ENCODE measurements at places on chromosomes 3 and 15. TPM values are rescaled to one million over a fixed set of nuclear protein-coding genes. Genes with fewer than 3 reads are reported as not detected.

DNA sequence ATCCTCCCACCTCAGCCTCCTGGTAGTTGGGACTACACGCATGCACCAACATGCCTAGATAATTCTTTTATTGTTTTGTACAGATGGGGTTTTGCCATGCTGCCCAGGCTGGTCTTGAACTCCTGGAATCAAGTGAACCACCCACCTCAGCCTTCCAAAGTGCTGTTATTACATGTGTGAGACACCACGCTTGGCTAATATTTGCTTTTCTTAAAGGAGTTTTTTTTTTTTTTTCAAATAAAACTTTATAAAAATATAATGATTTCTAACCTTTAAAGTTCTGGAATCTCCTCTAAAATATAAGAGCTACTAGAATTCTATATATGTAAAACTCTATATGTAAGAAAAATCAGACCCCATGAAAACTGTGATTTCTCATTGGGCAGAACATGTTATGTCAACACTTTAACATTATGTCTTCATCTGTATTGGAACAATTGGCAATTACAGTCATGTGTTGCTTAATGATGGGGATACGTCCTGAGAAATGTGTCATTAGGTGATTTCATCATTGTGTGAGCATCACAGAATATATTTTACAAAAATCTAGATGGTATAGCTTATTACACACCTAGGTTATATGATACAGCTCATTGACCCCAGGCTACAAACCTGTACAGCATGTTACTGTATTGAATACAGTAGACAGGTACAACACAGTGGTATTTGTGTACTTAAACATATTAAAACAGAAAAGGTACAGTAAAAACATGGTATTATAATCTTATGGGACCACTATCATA is 377.0 kb downstream of the PLCL2 start:
- DNase-seq: no peak

GRCh38 chr15:43383070-43383469 is 12.2 kb downstream of the TUBGCP4 start:
- DNase-seq: no peak

GRCh38 chr15:98025237-98025636 is 64.7 kb downstream of the ARRDC4 start:
- peak; percentile 24 for DNase-seq

- no peak for DNase-seq
Measured at GRCh38 chr3:102183186-102183585, 251.6 kb upstream of the ZPLD1 start.

DNA sequence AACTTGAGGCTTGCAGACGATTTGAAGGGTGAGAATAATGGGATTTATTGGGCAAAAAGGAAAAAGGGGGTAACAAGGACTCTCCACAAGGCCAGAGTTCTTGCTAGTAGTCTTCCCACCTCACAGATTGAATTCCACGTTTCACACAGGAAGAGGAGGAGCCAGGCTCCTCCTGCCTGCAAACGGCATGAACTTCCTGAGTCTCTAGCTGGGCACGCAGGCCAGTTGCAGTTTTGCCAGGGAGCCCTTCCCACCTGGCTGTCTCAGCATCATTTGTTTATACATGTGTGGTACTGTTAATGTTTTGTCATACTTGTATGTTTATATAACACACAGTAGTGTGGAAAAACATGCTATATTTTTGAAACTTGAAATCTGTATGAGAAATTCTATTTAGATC is 155.0 kb downstream of the NLGN1 start:
- no peak for DNase-seq

DNA sequence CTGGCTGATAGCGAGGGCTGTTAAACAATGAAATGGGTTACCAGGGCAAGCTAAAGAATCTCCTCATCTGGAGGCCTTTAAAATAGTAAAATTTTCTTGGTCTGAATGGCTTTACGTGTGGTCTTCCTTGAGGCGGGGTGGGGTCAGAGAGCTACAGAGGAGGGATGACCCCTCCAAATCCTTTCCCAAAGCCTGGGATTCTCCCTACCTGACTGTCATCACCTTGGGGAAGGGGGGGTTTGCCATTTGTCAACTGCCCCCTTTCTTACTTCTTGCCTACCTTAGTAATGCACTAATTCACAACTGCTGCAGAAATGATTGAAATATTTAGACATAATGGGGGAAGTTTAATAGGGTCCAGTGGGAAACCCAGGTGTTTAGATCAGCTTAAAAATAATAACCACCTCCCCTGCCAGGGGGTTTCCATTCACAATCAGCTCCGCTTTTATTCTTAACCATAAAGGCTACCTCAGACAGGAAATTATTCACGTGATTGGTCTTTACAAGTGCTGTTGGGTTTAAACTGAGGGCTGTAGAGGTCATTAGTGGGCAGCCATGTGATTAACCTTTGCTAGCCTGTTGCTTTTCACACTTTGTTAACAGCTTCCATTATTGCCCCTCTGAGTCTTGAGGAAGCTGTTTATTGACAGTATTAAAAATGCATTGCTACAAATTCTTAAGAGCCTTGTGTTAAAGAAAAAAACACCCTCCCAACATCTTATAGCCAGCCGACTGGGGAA is 276.5 kb upstream of the ATP11B start:
- DNase-seq: no peak

- peak; percentile 61 for DNase-seq
Measured at GRCh38 chr3:62559831-62560445, 186.6 kb upstream of the FEZF2 start.

GRCh38 chr15:29092376-29093064 is 177.1 kb downstream of the NSMCE3 start:
- DNase-seq: no peak

SLC2A2 gene
- total RNA-seq: not detected

DNA sequence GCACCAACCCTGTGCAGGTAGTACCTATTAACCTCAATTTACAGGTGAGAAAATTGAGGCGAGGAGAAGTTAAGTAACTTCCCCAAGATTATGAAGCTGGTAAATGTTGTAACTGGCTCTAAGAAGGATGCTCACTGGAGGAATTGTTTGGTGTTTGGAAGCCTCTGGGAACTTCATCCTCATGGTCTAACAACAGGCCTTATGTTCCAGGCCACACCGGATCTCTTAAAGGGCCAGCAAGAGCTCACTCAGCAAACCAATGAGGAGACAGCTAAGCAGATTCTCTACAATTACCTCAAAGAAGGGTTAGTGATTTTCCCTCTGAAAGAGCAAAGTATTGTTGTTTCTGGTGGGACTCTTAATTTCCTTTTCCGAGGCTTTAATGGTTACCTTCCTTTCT is 63.9 kb downstream of the CGNL1 start:
- no peak for DNase-seq

DNA sequence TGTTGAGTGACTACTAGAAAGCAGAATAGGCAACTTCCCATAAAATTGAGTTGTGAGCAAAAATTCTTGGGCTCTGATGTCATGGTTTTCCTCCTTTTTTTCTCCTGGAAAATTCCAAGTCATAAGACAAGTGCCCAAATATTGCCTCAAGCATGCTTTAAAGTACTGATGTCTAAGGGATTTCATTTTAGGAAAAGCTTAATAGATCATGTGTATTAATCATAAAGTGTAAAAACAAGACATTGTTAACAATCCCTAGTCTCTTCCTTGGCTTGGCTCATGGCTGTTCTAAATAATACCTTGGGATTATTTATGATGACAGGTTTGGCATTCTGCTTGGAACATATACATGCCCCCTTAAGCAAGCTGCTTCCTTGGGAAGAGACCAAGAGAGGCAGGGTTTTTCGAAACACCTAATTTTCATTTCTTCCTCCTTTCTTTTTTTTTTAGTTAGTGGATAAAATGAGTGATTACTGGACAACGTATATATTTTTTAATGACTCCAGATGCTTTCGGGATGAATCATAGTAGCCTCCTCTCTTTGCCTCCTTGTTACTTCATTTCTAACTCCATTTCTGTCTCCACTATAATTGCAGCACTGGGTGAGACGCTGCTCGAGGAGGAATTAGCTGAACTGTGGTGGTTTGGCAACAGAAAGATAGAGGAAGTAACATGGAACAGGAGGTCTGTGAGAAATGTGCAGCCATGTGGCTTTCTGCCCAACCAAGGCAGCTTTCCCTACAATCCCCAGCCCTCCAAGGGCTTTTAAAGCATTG is 104.9 kb downstream of the TPRG1 start:
- no peak for DNase-seq

CMTM8 gene
- total RNA-seq: 5.0 TPM

DNA sequence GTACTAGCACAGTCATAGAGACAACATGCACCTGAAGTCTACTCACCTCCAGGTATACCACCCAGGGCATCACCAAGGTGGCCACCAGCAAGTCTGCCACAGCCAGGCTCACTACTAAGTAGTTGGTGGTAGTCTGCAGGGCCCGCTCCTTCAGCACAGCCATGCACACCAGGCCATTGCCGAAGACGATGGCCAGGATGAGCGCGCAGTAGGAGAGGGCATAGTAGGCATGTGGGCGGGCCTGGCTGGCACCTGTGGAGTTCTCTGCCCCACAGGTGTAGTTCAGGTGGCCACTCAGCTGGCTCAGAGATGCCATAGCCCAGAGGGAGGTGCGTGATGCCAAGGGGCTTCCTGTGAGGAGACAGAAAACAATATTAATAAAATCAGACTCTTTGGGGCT is 7.2 kb downstream of the DRD3 start:
- no peak for DNase-seq

ARPP21 gene
- total RNA-seq: not detected

- peak; percentile 78 for DNase-seq
Measured at GRCh38 chr15:38072348-38073177, 138.1 kb downstream of the TMCO5A start.

- DNase-seq: no peak
Measured at GRCh38 chr15:81863162-81863561, 182.7 kb downstream of the MEX3B start.

DNA sequence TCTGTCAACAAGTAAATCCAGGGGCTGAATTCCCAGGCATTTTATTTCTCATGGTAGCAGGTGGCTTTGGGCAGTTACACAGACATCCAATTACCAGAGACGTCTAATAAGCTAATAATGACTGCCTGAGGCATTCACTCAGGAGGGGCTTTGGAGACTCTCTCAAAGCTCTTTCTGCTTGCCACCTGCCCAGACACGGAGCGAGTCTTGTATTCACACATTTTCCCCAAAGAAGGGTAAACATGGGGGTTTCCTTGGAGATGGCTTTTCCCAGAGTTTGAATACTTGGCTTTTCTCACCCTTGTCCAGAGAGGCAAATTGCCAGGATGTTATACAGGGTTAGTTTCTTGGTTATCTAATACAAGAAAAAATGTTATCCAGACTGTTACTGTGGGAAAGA is 132.6 kb downstream of the DIPK2A start:
- DNase-seq: no peak

ANKRD34C gene
- not detected for total RNA-seq

DNA sequence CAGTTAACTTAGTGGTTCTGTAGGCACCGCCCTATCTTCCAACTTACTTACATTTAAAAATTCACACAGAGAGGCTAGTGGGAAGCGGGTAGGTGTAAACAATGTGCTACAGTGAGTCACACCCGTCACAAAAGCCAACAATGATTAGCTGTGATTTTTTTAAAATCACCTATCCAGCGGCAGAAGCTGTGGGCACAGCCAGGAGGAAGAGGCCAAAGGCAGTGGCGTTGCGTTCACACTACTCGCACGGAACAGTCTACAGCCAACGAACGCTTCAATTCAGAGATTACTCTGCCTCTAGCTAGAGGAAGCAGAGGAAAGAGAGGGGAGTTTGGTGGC is 2.5 kb upstream of the NLGN1 start:
- peak; percentile 38 for DNase-seq

DNA sequence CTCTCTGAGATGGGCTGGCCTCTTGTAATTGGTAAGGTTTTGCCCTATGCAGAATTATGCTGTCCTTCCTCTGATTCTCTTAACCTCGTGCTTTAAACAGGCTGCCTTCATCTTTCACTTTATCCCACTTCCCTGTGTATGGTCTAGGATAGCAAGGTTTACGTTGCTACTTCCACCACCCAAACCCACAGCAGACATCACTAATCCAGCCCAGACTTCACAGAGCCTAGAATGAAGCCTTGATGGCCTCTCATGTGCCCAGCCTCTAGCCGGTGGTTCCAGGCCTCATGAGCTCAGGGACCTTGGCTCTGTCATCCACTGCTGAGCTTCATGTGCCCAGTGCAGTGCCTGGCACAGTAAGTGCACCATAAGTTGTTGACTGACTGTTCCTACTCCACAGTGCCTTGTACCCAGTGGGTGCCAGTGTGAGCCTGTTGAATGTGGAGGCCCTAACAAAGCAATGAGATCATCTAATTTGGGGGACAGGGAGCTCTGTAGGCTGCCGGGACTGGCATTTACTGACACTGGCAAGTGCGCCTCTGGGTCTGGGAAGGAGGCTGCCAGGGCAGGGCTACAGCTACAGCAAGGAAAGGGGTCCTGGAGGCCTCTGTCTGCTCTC is 12.5 kb downstream of the SLC6A6 start:
- no peak for DNase-seq

DNA sequence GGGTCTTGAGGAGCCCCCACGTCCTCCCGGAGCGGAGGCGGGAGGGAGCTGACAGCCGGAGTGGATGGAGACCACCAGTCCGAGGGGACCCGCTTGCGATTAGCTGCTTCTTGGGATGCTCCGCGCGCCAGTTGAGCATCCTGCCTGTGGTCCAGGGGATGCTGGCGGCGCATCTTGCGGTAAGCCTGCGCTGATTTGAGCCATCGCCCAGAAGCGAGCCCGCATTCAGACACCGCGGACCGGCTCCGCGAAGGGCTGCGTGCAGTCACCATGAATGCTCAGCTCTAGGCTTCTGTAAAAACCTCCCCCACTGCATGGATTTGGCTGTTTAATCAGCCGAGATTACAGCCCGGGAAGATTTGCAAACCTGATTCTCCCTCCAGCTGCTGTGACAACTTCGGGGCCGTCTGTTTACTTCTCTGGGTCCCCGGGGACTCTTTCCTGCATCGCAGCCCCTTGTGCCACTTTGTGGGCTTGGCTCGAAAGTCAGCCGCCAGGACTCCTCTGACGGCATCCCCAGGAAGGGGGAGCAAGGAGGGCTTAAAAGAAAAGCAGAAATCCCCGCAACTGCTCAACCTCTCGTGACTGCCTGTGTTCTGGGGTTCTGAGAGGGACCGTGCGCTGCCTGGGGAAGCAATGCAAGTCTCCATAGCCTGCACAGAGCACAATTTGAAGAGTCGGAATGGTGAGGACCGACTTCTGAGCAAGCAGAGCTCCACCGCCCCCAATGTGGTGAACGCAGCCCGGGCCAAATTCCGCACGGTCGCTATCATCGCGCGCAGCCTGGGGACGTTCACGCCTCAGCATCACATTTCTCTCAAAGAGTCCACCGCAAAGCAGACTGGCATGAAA is 171.1 kb downstream of the KCNAB1 start:
- DNase-seq: peak; percentile 17

DNA sequence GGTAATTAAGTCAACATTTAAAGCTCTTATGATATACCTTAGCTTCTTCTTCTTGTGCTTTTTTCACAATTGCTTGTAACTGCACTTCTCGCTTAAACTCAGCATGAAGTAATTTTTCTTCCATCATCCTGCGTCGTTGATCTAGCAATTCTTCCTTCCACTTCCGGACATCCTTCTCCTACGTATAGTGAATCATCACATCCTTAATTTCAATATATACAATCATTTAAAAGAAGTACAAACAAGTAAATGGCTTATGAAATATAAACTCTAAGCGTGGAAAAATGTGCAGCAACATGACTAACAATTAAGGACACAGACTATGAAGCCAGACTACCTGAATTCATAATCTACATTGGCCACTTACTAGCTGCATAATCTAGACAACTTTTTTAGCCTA is 151.4 kb downstream of the SCAPER start:
- DNase-seq: peak; percentile 38

FBXL2 gene
- 25.4 TPM for total RNA-seq

MAGEF1 gene
- 12.4 TPM for total RNA-seq
